ENCODE measurements at places on chromosomes 1 and 21.

DNA sequence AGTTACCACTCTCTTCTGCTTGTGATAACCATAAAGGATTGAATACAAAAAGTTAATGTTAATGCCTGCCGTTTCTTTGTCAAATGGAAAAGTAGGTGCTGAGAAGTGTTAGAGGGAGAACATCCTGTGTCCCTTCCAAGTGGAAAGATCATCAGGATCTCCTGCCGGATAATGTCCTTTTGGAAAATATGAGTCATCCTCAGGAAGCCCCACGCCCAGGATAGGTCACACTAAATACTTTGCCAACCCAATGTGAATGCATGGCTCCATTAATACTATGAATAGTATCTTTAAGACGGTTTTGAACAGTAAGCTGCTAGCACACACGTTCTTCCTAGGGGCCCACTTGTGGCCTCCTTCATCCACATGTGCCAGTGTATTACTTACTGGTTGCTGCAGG, 279.5 kb downstream of the ZNF326 start:
- no peak for DNase-seq

- no peak for DNase-seq
These were observed 250.6 kb upstream of the ZP4 start for GRCh38 chr1:238141353-238141752.

DNA sequence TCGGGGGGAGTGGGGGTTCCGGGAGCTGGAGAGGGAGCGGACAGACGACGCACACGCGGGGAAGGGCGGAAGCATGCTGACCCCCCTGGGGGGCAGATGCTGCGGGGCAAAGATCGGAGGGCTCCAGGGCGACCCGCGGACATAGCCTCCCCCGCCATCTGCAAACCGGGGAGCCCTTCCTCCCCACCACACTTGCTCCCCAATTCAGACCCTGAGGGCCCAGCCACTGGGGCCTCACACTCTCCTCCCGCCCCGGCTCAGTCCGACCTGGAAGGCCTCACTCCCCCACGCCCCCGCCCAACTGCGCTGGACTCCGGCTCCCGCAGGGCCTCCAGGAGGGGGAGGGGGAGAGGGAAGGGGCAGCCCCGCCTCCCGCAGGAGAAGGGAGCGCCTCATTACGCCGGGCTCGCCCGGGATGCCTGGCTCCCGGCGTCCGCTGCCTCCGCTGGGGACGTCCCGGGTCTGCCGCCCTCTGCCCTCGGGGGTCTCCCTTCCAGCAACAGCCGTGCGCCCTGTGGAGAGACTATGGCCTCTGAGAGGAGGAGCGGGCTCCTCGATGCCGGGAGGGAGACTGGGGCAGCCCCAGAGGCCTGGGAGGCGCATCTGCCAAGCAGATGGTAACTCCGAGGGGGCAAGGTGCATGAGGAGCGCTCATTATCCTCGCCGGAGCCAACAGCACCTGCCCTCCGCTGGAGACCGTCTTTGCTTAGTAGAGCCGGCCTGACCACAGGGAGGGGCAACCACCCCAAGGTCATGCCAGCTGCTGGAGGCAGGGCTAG, 636 bp upstream of the CAMK2N1 start:
- DNase-seq, result no peak

- peak; percentile 23 for DNase-seq
These were observed 59.5 kb upstream of the WLS start for GRCh38 chr1:68291688-68292384.

GRCh38 chr1:100325415-100326324, 26.6 kb upstream of the CDC14A start:
- no peak for DNase-seq

GRCh38 chr1:32896451-32896850, 4.7 kb downstream of the TMEM54 start:
- DNase-seq, result no peak

- DNase-seq, result no peak
These were observed 378.4 kb downstream of the SETD4 start for GRCh38 chr21:35681946-35682345.

DNA sequence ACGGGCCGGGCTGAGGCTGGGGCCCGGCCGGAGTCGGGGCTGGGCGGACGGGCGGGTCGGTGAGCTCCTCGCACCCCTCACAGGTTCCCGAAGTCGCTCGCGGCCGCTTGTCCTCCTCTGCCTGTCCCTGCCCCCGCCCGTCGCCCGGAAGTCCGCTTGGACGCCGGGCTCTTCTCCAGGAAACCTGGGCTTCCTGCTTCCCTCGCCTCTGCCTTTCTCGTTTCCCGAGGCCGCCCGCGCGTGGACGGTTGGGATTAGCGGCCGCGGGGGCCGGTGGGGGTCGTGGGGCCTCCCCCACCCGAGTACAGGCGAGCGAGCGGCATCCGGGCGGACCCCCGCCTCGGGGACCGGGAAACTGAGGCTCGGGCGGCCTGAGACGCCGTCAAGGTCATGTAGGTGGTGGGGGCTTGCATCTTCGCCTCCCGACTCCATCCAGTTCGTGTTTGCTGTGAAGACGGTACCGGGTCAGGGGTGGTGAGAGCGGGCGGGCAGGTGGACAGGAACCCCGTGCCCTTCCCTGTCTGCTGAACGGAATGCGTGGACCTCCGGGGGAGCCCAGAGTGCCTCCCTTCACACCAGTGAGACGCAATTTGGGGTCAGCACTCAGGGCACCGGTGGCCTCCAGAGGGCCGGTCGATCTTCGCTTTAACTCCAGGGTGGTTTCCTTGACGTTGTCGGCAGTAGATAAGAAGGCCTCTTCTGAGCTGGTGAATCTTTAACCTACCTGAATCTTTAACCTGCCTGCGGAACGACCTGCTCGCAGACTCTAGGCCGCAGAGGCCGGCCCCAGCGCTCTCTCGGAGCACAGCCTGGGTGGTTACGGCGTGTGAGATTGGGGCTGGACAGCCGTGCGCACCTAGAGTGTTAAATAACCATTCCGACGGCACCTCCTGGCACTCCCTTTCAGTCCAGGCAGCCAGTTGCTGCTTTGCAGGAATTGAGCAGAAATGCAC, 686 bp downstream of the ARF1 start:
- DNase-seq, result peak; percentile 56

- DNase-seq, result no peak
These were observed 2.6 kb upstream of the CFAP45 start for GRCh38 chr1:159902541-159902940.

GRCh38 chr1:97084546-97084945, 363.0 kb downstream of the PTBP2 start:
- no peak for DNase-seq

GRCh38 chr1:11516961-11517635, 38.1 kb downstream of the DISP3 start:
- DNase-seq, result no peak

DNA sequence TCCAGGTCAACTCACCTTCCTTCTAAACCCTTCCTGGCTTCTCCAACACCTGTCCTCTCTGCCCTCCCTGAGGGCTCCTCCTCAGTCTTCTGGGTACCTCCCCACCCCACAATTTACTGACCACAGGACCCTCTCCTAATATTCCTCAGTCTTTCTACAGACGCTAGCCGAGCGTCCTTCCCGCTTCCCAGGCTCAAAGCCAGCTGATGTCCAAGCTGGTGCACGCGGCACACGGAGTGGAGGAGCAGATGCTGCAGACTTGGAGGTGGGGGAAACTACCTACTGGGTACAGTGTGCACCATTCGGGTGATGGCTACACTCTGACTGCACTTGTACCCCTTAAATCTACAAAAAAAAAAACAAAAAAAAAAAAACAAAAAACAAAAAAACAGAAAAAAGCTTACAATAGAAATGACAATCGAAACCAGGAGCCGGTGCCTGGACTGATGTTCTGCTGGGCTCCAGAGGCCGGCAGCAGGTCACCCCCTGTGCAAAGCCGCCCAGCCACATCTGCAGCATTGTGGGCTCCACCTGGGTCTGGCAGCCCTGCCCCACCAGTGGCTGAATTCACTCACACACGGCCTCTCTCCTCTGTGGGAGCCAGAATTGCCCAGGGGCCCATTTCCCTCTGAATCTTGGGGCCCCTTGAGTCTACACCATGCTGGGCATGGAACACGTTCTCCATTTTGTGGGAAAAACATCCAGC, 7.0 kb downstream of the TRIM11 start:
- DNase-seq, result no peak

DNA sequence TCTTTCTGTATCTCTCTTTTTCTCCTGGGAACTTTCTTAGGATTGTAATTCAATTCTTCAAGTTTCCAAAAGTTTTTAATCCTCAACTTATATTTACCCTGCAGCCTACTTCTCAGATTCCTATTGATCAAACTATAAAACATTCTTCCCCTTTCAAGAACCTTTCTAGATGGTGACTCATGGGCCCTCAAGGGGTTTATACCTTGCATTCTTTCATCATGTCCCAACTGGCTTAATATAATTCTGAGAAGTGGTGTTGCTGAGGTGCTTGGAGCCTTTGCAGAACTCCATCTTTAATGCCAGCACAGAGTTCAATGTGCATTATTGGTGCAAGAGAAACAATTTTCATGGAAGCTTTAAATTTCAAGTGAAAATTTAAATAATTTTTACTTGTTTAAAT, 273.4 kb downstream of the VAV3 start:
- DNase-seq, result peak; percentile 35

GRCh38 chr21:44924606-44925377, 4.1 kb upstream of the ITGB2 start:
- peak; percentile 79 for DNase-seq

- no peak for DNase-seq
These were observed 39.8 kb downstream of the VPS26C start for GRCh38 chr21:37227071-37228002.

- DNase-seq, result no peak
These were observed 32.5 kb upstream of the ASPM start for GRCh38 chr1:197178998-197179397.

- no peak for DNase-seq
These were observed 59.2 kb downstream of the TIAM1 start for GRCh38 chr21:31284797-31285397.

- DNase-seq, result peak; percentile 47
These were observed 28.3 kb upstream of the TNFRSF1B start for GRCh38 chr1:12138196-12139168.

DNA sequence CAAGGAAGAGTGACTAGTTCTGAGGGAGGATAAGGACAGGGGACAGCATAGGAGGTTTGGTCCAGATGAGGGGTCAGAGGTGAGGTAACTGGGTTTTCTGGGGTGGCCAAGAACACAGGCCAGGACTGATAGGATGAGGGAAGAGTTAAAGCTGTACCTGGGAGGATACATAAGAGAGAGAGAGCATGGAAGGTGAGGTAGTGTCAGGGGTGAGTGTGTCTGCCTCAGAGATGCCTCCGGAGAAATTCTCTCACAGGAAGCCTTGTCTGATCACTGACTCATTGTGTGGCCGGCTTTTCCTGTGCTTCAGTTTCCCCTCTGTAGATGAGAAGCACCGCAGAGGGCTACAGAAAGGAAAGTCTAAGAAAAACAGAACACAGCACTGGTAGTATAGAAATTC, 40.2 kb downstream of the FASLG start:
- peak; percentile 64 for DNase-seq

GRCh38 chr1:17588048-17588871, 48.8 kb downstream of the ARHGEF10L start:
- DNase-seq, result peak; percentile 52

DNA sequence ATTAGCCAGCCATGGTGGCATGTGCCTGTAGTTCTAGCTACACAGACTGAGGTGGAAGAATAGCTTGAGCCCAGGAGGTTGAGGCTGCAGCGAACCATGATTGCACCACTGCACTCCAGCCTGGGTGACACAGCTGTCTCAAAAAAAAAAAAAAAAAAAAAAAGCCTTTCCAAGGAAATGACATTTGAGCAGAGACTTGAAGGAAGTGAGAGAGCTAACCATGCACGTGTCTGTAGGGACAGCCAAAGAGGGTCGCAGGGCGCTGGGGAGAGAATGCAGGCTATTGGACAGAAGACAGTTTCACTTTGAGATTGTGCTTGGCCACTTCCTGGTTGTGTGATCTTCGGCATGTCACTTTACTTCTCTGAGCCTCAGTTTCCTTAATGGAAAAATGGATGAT, 6.8 kb downstream of the HCRTR1 start:
- no peak for DNase-seq

- DNase-seq, result no peak
These were observed 53.0 kb upstream of the CPLANE2 start for GRCh38 chr1:16289959-16290358.

DNA sequence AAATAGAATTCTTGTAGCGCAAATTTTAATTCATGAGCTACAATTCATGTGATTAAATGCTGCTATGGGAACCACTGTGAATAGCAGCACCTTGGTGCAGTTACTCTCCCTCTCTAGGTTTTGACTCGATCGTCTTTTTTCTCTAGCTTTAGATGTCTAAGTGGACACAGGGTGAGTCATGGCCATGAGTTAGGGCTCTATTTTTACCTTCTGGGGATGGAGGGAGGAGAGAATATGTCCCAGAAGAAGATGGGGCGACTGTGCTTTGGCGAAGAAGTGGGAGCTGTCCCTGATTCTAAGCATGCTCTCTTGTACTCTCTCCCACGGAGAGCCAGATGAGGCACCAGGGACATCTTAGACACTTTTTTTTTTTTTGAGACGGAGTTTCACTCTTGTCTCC, 1.6 kb upstream of the OR2B11 start:
- DNase-seq, result no peak

GRCh38 chr1:118486199-118486598, 301.2 kb upstream of the SPAG17 start:
- DNase-seq, result no peak

DNA sequence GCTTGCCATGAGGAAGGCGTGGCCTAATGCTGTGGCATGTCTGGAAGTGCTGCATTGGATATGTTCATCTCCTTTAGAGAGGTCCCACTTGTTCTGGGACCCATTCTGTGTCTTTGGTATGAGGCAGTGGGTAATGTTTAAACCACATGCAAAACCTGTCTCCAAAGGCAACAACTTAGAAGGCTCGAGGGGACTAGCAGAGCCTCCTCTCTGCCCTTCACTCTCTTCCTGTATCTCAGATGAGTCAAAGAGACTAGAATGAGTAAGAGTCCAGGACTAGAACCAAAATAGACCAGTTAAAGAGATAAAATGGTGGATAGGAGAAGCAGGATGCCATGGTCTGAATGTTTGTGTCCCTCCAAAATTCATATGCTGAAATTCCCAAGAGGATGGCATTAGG, 220.8 kb upstream of the KIAA0040 start:
- DNase-seq, result no peak

DNA sequence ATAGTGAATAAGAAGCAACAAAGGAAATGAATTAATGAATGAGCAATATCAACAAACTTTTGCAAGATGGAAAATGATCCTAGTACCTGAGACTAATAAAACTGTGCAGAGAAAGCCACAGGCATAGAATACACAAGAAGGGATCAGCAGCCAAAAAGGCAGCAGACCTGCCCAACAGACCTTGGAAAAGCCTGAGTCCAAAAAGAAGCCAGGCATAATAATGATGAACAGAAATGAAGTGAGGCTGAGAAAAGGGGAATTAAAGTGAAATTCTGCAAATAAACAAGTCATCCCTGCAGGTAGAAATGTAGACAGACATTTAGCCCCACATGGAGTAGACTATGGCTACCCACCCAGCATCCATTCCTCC, 10.3 kb upstream of the PHTF1 start:
- no peak for DNase-seq

GRCh38 chr1:24154215-24154614, 11.3 kb upstream of the IL22RA1 start:
- DNase-seq, result no peak

DNA sequence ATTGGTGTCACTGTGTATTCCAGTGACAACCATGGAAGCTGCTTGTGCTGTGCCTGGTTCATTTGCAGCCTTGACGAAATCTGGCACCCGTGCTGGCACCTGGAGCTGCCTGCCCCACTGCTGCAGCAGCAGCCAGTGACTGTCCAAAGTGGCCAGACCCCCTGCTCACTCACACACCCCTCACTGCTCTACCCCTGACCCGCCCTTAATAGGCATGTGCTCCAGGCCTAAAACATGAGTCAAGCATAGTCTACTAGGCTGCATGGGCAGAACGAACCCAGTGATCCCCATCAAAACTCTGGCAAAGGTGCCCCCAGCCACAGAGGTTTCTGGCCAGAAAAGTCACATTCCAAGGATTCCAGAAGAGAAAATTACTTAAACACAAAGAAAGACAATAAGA, 7.7 kb downstream of the PRAMEF1 start:
- DNase-seq, result no peak
